ENCODE measurements at places on chromosomes 7 and 10.

- DNase-seq: no peak
Measured at GRCh38 chr10:113520690-113521474, 32.0 kb upstream of the HABP2 start.

DNA sequence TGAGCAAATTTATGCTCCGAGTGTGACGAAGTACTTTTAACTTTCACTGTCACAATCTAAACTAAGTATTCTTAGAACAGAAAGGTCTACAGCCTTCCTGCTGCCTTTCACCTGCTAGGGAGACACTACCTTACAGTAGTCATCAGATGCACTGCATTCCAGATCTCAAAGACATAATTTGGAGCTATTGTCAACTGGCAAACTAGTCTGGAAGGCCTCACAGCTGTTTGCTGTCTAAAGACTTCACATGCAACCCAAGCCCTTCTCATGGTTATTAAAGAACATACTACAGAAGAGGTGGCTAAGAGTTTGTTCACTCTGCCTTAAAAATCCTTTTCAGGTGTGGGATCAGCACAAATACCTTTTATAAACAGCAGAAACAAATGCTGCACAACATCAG is 91.8 kb upstream of the KCNIP2 start:
- DNase-seq: no peak

- no peak for DNase-seq
Measured at GRCh38 chr7:151416112-151416940, 6.5 kb upstream of the WDR86 start.

DNA sequence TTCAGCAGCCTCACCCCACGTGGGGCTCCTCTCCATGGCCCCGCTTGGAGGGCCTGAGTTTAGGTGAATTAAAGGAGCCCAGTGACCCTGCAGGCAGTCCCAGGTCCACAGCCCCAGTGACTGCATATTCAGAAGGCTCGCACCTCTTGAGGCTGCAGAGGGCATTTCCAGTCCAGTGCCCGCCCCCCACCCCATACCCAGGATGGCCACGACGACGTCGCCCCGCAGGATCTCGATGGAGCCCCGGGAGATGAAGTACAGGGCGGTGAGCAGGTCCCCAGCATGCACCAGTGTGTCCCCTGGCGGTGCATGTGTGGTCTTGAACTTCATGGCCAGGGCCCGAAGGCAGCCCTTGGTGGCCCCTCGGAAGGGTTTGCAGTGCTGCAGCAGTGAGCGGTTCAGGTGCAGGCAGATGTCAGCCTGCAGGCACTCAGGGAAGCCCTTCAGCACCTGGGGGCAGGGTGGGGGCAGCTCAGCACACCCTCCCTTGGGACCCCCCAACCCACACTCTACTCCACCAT is 28.1 kb downstream of the KCNH2 start:
- DNase-seq: no peak

Data from stimulated activated naive CD4-positive, alpha-beta T cell treated with Interleukin-2 at 50 U/mL for 16 hours (primary cell).